ENCODE measurements at places on chromosomes 1 and 21.

DNA sequence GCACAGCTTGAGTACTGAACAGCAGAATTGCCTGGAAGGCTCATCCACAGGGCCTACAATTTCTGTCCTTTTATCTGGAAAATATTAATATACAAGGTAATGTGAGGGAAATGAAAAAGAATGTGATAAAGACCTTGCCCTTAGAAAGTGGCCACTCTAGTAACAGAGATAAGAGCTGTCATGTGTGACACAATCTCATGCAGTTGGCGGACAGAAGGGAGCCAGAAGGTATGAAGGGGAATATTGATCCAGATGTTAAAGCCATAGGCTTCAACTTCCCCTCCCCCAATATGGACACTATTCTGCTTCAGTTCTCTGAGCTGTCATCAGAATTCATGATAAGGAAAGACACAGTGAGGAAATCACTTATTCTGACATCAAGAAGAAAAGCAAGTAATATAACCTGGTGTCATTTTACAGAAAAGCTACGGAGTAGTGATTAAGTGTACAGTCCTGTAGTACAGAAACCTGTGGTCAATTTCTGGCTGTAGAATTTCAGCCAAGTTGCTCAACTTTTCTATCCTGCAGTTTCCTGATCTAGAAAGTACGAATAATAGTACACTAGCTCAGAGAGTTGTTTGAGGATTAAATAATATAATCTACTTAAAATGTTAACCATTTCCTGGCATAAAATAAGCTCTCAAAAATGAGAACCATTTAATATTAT, 572.1 kb downstream of the DPYD start:
- no peak for DNase-seq

DNA sequence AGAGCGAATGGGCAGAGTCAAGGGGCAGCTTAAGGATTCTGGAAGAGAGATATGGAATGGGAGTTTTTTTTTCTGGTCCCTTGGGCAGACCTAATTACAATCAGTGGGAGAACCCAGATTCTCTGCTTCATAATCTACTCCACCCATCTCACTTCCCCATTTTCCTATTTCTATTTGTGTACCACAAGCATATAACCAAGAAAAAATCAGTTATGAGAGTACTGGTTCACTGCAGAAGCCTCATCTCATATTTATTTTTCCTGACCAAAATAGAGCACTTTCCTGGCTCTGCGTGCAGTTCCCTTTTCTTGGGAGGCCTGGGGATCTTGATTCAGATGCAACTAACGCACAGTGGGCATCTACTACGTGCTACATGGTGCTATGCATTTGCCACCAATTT, 82.2 kb upstream of the SLFNL1 start:
- no peak for DNase-seq

GRCh38 chr1:75188892-75189291, 54.7 kb downstream of the LHX8 start:
- no peak for DNase-seq

- no peak for DNase-seq
These were observed 59.5 kb upstream of the ADARB1 start for GRCh38 chr21:45014747-45015468.

DNA sequence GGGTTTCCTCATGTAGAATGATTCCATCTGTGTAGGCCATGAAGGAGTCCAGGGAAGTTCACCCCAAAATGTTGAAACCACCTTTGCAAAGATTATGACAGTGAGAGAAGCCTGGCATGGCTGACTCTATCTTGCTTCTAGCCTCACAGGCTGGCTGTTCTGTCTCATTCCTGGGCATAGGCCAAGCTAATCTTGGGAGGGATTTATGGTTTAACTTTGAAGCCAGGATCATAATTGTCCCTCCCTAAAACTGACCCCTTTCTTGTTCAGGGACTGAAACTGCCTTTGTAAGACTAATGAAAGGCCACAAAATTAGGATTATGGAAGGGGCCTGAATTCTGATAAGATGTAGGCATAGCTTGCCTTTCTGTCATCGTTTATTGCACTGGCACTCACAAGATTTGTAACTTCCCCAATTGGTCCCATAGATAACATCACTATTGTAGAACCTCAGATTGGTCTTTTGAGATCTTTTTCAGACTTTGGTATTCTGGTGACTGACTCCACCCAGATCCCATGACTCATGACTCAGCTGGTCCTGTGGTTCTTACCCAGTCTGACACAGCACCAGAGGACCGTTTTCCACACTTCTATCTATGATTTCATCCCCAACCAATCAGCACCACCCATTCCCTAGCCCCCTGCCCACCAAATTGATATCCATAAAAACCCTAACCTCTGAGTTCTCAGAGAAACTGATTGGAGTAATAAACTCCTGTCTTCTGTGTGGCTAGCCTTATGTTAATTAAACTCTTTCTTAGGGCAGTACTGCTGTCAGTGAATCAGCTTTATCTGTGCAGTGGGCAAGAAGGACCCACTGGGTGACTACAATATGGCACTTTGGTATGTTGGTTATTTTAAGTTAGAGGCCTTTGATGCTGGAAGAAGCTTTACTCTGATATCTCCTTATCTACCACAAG, 13.6 kb upstream of the LAMTOR5 start:
- DNase-seq = no peak

DNA sequence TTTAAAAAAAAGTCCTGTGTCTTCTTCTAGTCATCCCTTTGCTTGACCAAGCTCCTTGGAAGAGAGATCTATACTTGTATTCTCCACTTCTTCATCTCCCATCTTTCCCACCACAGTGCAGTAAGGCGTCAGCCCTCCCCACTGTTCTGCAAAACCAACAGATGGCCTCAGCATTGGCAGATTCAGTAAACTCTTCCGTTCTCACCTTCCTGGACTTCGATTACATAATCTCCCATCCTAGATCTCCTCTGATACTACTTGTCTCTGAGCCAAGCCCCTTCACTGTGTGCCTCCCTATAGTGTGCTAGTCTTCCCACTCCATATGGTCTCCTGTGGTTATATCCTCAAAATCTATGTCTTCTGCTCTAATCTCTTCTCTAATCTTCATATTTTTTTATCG, 1.6 kb upstream of the COLGALT2 start:
- no peak for DNase-seq

DNA sequence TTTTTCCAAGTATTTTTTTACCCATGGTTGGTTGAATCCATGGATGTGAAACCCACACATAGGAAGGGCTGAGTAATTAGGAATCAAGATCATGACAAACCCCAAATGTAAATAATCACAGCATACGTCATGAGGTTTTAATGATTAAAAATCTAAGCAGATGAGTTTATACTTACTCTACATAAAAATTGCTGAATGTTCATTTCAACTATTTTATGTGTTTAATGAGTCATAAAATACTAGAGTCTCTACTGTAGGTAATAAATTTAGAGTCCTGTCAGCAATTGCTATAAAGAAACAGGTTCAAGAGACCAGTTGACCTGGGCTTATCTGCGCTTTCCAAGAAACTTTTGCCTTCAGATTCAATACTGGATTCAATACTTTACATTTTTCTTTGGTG, 18.2 kb downstream of the CTH start:
- DNase-seq = no peak

DNA sequence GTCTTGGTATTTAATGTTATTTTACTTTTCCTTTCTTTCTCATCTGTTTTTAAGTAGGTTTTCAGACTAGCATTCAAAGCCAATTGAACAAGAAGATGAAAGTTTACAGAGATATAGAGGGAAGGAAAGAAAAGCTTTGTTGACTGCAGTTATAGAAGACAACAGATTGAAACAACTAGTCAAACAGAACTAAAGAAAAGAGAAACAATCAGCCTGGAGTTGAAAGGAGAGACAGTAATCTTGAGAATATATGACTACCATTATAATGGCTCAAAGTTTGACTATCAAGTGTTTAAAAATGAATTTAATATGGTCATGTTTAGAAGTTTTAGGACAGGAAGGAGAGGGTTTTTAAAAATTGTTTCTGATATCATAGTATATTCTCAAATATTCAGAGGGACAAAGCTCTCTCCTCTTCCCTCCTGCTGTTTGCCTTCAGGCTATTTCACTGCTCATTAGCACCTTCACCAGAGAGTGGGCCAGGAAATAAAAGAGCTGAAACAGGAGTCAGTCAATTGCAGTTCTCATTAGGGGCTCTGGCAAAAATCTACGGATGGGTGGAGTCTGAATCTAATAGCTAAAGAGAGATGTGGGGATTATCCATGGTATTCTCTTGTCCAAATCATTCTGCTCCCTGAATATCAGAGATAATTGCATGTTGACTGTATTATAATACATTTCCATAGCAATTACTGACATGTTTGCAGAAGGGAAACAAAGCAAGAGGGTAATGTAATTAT, 577.8 kb downstream of the BRINP3 start:
- no peak for DNase-seq

GRCh38 chr1:248013229-248013710, at the start of gene OR2L5:
Gene OR2L5 (plus strand): TSS chr1:248013660. CDS start chr1:248021948, 8,288 bp downstream.
- no peak for DNase-seq

DNA sequence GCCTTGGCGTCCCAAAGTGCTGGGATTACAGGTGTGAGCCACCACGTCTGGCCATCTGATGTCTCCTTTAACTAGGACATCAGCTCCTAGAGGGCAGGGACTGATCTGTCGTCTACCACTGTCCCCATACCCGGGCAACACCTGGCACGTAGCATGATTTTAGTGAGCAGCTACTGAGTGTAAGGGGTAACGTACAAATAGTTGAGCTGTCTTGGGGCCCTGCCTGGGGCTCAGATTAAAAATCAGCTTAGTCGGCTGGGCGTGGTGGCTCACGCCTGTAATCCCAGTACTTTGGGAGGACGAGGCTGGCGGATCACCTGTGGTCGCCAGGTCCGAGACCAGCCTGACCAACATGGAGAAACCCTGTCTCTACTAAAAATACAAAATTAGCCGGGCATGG, 1.8 kb downstream of the SRM start:
- DNase-seq = no peak

GRCh38 chr21:36773117-36773516, 74.2 kb downstream of the SIM2 start:
- no peak for DNase-seq

- DNase-seq = no peak
These were observed 33.1 kb downstream of the PRDM2 start for GRCh38 chr1:13732971-13733667.

DNA sequence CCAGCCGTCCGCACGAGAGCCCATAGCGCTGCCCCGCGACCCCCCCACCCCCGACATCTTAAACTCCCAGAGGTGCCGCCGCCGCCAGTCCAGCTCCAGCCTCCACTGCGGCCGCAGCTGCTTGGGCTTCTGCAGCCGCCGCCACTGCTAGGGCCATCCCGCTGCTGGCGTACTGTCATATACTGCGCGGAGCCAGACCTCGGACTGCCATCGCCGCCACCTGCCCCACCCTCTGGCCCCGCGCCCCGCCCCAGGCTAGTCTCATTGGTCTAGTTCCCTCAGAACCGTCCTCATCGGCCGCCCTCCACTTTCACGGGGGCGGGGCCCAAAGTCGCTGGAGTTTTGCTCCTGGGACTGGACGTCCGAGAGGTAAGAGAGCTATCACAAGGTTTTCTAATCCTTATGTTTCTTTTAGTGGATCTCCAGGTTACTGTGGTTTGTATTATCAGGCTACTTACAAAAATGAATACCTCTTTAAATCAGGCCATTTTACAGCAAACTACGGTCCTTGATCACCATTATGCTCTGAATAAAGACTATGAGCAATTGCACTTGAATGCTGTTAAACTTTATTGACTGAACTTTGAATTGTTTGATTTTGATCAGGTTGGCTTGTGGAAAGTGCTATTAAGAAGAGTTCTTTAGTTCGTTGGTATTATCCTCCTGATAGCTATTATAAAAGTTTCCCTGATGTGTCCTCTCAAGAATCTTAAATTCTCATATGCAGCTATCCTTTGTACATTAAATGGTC, 2.8 kb upstream of the CD1D start:
- DNase-seq = peak; percentile 22

GRCh38 chr21:26042181-26042876, 128.2 kb downstream of the APP start:
- no peak for DNase-seq

GRCh38 chr1:61013189-61013945, 69.0 kb upstream of the NFIA start:
- DNase-seq = no peak

DNA sequence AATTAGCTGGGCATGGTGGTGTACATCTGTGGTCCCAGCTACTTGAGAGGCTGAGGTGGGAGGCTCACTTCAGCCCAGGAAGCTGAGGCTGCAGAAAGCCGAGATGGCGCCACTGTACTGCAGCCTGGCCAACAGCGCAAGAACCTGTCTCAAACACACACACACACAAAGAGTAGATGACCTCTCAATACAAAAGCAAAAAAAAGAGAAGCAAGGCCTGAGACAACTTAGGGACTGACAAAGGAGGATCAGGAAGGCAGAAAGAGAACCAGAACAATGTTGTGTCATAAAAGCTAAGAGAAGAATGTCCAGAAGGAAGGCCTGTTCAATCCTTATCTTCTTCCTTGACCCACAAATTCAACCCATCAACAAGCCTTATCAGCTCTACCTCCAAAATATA, 18.5 kb downstream of the WASF2 start:
- DNase-seq = no peak

DNA sequence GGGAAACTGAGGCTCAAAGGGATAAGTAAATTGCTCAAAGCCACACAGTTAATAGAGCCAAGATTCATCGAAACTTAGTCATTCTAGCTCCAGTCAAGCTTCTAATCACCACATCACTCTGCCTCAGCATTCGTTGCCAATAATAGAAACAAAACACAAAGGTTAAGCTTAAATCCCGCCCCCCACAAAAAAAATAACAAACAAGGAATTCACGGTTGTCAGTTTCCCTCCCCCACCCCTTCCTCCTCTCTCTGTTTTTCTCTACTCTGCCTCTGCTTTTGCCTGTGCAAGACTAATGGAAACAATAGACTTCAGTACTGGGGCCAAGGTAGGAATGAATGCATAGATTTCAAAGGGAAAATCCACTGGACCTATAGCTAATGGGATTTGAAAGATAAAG, 70.7 kb upstream of the ZNF644 start:
- DNase-seq = no peak

DNA sequence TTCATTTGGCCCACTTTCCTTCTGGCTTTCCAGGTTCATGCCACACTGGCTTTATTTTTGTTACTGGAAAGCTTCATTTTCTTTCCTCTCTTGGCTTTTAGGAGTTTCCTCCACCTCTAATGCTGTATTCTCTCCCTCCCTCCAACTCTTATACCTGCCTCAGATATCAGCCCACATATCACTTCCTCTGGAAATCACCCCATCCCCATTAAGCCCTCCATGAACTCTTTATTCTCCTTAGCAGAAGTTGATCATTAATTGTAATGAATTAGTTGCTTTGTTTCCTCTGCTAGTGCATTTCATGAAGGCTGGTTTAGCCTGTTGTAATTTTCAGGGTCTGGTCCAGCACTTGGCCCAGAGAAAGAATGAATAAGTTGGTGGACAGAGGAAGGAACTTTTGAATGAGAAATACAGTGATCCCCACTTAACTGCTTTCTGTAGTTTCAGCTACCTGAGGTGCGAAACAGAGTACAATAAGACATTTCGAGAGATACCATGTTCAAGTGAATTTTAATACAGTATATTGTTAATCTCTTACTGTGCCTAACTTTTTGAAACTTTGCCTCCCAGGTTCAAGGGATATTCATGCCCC, 1.7 kb downstream of the SOAT1 start:
- DNase-seq = no peak
